CD4-positive, alpha-beta T cell treated with Interleukin-12 subunit alpha and Interleukin-12 subunit beta, for 1 hour (primary cell): ENCODE measurements at places on chromosomes 5 and 9.

- no peak for DNase-seq
These were observed 79.3 kb upstream of the OTULINL start for GRCh38 chr5:14502294-14502690.

DNA sequence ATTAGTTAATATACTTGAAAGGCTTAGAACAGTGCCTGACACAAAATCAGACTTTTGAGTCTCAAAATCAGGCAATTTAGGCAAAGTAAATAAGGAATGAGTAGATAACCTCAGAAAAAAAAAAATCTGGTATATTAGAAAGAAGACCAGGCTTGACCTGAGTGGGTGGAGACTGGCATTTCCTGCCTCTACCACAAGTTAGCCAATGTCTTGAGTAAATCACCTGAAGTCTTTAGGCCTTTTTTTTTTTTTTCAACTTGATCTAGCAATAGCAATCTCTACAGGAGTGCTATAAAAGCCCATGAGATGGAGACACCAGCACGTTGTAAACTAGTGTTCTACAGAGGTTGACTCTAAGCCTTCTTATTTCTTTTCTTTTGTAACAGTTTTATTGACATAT is 104.2 kb upstream of the RASEF start:
- no peak for DNase-seq

- no peak for DNase-seq
These were observed 42.7 kb downstream of the ST8SIA4 start for GRCh38 chr5:100860407-100860806.

GRCh38 chr9:85515021-85515420 is 226.7 kb downstream of the AGTPBP1 start:
- DNase-seq, result no peak

GRCh38 chr5:81852291-81853029 is 101.6 kb upstream of the SSBP2 start:
- no peak for DNase-seq

DNA sequence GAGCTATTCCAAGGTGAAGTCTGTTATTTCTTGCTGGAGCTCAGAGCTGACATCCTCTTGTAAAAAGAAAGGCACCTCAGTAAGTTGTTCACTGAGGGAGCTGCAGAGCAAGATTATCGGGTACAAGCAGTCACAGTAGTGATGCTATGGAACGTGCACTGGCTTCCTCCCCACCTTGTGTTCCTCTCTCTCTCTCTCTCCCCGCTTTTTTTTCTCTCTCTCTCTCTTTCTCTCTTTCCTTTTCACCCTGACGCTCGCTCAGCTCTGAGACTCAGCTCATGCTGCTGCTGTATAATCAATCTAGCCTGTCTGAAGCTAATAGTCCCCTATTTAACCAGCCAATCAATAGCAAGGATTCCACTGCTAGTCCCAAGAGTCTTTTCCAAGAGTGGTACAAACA is 587.6 kb upstream of the CDH18 start:
- no peak for DNase-seq

GRCh38 chr9:88180081-88180765 is 41.9 kb upstream of the SPATA31C2 start:
- no peak for DNase-seq

- no peak for DNase-seq
These were observed 284.8 kb downstream of the CTNND2 start for GRCh38 chr5:11619339-11620024.

DNA sequence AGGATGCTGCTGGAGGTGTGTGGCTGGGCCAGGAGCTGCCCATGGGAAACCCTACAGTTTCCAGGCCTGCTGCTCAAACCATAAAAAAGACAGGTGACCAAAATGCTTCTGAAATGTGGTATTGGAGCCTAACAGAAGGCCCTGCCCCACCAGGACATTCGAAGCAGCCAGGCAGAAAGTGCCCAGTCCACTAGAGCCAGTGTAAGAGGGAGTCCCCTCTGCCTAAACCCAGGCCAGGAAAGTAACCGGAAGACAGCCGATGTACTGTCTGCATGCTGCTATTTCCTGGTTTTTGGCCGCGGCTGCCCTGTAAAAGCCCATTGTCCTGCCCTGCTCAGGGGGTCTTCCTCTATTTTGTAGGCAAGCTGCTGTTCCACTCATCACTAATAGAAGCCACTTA is 150.7 kb upstream of the IRX2 start:
- no peak for DNase-seq

GRCh38 chr5:128212191-128212806 is 128.7 kb downstream of the SLC12A2 start:
- no peak for DNase-seq

DNA sequence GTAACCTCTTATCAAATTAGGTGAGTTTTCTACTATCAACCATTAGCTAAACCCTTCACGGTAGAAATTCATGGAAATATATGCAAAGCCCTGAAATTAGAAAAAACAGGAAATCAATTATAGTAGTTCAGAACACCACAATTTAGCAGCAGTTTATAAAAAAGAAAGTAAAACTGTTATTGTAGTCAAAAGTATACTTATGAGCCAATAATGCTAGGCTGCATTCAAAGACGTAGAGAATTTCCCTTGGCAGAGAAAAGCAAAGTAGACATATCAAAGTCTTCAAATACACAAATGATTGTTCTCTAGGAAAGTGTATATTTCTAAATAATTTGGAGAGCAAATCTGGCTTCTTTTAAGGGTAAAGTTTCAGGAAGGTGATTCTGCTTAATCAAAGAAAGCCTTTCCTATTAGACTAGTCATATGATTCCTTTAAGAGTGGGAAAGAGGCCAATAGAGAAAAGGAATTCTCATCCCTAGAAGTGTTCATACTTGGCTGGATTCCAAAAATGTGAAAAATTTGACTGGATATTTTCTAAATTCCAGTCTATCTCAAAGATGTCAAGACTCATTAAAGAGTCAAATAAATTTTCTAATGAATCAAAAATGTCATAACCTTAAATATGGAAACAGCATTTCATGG is 185.5 kb downstream of the SMC2 start:
- DNase-seq, result no peak

GRCh38 chr5:169721771-169722170 is 84.7 kb downstream of the DOCK2 start:
- DNase-seq, result no peak

GRCh38 chr9:82593501-82593900 is 469.4 kb downstream of the RASEF start:
- no peak for DNase-seq

DNA sequence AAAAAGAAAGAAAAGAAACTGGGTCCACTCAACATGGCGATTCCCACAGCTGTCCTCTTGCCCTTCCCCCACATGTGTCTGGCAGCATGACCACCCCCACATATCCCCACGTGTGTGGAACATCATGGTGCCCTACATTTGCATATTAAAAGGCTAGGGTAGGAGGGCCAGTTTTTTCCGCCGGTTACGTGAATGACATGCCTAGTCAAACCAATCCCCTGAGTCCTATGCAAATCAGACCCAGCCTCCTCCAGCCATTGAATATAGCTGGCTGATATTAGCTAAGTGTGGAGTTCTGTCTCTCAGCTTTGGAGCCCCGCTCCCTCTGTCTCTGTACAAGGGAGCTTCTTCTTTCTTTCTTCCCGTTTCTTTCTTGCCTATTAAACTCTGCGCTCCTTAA is 33.0 kb upstream of the CCDC112 start:
- no peak for DNase-seq

GRCh38 chr5:3000631-3001030 is 249.2 kb upstream of the IRX2 start:
- no peak for DNase-seq

GRCh38 chr9:32334916-32335895 is 49.2 kb upstream of the ACO1 start:
- DNase-seq, result no peak

- no peak for DNase-seq
These were observed 221.2 kb upstream of the CD180 start for GRCh38 chr5:67417839-67418238.

GRCh38 chr5:170300361-170301013 is 2.9 kb upstream of the LCP2 start:
- no peak for DNase-seq

DNA sequence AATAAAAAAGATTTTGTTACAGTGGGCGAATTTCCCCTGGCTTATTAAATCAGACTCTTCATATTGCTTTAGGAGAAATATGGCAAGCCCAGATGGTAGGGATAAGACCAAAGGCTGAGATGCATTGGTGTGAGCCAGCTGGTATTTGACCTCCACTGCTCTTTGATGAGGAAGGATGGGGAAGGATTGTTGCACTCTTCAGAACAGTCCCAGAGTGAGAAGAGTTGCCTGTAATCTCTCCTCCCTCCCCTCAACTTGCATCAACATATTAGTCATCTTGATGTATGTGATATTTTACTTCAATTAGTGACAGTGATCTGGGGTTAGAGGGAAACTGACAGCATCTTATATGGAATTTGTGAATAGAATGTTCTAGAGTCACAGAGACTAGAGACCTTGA is 136.6 kb downstream of the ADAMTS12 start:
- no peak for DNase-seq

DNA sequence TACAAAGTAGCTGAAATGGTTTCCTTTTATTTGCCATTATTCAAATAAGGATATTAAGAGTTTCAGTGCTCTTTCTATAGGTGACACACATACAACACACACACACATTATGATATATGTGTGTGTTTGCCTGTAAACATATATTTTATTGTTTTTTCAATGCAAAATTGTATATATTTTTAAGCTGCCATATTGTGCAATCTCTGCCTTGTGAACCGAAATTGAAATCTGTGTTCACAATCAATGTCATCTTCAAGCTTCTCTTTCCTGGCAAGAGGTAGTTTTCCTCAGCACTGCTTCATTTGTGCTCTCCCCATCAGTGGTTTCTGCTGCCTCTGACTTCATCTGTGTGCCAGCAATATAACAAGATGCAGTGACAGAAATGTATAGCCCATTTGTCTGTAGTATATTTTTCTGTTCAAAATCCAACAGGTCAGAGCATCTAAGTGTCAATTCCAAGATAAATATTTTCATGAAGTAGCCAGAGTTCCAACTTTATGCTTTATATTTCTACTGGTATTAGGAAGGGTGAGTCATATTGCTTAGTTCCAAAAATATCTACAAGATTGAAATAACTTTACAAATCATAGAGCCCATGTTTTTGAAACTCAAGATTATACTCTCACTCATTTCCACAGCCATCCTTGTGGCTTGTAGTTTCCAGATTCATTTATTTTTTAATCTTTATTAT is 1704.8 kb upstream of the CDH9 start:
- DNase-seq, result no peak

- no peak for DNase-seq
These were observed 2.1 kb downstream of the NEURL1B start for GRCh38 chr5:172642926-172643871.

- no peak for DNase-seq
These were observed 49.2 kb downstream of the KIAA1958 start for GRCh38 chr9:112535811-112536210.

DNA sequence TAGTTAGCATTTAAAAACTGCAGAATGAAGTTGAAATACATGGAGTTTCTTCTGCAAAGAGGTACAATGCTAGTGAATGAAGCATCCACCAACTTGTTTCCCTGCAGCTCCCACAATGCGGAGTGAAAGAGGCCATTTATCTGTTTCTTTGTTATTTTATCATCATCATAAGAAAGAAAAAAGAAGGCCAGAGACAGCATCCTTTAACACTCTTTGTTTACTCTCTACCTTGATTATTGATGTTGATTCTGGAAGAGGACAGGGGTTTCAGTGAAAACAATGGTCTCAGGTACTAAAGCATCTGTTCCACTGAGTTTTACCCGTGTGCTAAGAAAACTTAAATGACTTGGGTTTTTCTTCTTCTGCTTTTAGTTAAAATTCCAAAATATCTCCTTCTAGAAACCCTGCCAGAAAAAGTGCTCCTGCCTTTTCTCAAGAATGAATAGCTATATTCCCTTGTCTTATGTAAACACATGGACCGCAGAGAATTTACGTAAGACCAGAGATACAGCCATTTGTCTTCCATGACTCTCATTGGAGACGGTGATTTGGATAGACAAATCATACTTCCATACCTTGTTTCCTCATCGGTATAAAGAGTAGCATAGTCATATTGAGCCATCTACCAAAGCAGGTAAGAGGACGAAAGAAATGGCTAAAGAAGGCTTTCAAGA is 81.1 kb downstream of the EFNA5 start:
- DNase-seq, result no peak

DNA sequence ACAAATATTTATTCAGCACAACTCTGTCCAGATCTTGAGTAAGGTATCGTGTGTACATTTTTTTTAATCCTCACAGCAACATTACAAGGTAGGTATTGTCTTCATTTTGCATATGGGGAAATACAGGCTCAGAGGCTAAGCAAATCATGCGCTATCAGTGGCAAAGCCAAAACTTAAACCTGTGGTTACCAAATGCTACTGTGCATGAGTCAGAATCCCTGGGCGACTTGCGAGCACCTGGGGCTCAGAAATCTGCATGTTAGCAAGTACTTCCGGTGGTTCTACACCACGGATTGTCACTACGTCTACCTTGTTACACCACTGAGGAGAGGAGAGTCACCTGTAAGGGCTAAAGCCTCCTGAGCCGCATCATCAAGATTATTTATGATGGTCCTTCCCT is 21.3 kb downstream of the C5orf58 start:
- DNase-seq, result peak; percentile 81

DNA sequence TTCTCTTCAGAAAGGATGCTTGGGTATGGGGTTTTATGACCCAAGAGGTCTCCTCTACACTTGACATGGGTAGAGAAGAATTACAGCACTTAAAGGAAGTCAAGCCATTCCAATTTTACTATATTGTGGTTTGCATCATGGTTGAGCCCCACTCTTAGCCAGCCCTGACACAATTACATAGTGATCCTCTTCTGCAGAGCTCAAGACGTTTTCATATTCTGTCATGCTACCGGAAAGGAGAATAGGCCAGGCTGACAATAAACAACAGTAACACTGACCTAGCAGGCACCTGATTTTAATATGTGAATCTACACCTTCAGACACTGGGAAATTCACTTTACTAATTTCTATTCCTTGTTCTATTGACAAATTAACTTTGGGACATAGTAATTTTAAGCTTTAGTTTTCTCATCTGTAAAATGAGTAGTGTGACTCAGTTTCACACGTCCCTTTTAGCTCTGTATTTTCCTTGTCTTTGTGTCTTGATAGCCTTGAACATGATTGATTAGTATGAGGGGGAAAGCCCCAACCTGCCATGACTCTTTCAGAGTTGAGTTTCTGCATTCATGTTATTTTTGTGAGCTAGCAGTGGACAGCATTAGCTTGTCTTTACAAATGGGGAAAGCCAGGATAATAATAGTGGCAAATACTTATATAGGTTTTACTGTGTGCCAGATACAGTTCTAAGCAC is 83.8 kb downstream of the SV2C start:
- no peak for DNase-seq

DNA sequence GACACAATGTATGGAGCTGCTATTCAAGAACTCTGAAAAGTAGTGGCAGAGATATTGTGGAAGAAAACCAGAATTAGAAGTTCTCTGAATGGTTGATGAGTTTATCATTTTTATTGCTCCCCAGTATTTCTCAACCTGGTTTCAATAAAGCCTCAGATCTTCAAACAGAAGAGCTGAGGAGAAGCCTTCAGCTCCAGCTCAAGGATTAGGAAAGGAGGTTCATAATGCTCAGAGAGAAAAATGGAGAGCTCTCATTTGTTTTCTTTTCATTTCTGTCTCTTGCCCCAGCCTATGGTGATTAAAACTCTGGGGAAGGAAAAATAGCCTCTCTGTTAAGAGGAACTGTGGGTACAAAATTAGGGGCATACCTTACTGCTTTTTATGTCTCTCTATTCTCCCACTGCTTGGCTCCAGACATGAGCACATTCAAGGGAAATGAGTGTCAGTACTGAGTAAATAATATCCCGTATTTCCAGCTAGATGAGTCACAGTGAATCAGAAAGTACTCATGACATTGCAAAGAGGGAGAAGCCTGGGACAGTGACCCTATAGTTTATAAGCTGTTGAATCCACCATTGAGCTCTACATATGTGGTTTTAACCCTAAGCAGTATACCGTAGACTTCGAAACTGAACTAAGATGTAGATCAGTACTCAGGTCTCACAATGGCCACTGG is 138.1 kb downstream of the EMB start:
- no peak for DNase-seq
